Omental fat pad (tissue), 4 donors: ENCODE measurements at places on chromosomes 11 and 22. TPM values are rescaled to one million over a fixed set of nuclear protein-coding genes. Genes with fewer than 3 reads are reported as not detected.

DNA sequence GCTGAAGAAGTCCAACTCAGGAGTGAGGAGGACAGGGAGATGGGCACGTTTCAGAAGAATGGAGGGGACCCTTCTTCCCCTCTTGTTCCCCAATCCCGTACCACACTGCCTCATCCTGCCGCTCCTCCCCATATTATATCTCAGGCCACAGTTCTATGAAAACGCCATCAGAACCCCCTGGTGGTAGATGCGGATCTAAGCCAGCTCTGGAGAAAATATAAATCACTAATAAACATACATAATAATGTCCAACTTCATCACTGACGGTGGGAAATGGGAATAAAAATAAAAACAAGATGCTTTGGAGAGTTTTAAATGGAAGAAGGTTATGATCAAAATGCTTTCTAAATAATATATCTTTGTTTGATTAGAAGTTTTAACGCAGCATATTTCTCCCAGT is 400.3 kb downstream of the CADM1 start:
- no peak for DNase-seq

GRCh38 chr11:121441521-121441920 is 10.6 kb upstream of the SORL1 start:
- DNase-seq: no peak

DNA sequence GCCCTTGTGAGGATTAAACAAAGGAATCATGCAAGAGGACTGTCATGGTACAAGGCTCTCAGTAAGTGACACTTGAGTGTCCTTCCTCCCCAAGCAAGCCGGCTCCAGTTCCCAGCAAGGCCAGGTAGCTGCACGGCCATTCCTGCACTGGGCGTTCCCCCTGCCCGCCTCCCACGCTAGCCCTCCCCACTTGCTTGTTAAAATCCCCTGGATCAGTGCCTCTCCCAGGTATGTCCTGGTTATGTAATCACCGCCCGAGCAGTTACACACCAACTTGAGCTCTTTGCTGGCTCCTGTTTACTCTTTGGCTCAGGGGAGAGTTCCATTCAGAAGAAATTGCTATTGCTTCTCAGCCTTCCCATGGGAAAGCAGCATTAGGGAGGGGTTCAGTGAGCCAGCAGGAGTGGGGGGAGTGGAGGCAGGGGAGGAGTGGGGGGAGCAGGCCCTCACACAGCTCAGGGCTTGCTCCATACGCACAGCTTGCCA is 19.4 kb upstream of the MYEOV start:
- no peak for DNase-seq

Gene MPZL3
- 2.5 TPM for total RNA-seq

DNA sequence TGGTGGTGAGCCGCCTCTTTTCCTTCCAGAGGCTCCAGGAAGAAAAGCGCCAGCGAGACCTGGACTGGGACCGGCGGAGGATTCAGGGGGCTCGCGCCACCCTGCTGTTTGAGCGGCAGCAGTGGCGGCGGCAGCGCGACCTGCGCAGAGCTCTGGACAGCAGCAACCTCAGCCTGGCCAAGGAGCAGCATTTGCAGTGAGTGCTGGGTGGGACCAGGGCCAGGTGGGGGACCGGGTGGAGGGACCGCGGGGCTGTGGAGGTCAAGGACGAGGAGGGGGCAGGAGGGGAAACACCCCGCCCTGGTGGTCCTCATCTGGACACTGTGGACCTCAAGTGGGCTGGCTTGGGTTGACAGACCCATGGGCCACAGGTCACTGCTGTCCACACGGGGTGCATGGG is 17.4 kb downstream of the RIBC2 start:
- no peak for DNase-seq
